Neuronal stem cell (in vitro differentiated cells): ENCODE measurements at places on chromosomes 1 and 21.

GRCh38 chr1:92951141-92951582 is 10.1 kb downstream of the DIPK1A start:
- no peak for DNase-seq
- no peaks in the 10 kb centered on the region for H3K27me3 ChIP-seq
- no peak overlapping the region for H3K27ac ChIP-seq
- H3K4me3 ChIP-seq = no peak overlapping the region
- H3K4me1 ChIP-seq = no peaks in the 10 kb centered on the region

- H3K27me3 ChIP-seq = no peaks in the 10 kb centered on the region
- no peak overlapping the region for H3K27ac ChIP-seq
- no peaks in the 10 kb centered on the region for H3K36me3 ChIP-seq
- H3K4me3 ChIP-seq = no peak overlapping the region
Observed at GRCh38 chr1:111745675-111746613, 6.7 kb upstream of the INKA2 start.

DNA sequence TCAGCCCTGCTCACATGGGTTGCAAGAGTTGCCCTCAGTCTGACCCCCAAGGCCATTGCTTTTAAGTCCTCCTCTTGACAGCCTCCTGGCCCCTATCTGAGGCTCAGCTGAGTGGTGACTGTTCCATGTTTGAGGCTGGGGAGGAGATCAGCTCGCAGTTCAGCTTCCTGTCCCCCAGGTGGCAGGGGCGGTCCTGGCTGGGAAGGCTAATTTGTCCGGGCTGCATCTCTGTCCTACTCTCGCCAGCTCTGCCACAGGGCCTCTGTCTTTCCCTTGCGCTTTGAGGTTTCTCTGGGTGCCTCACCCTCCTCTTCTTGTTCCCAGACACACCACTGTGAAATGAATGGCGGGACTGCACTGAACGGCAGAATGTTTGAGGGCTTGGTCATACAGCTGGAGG is 157.3 kb downstream of the KCNJ6 start:
- no peaks in the 10 kb centered on the region for H3K36me3 ChIP-seq
- H3K27me3 ChIP-seq = no peaks in the 10 kb centered on the region
- H3K4me1 ChIP-seq = no peaks in the 10 kb centered on the region
- peak; percentile 17 for DNase-seq

- no peak overlapping the region for H3K4me3 ChIP-seq
- no peaks in the 10 kb centered on the region for H3K36me3 ChIP-seq
- no peak for DNase-seq
- no peaks in the 10 kb centered on the region for H3K27me3 ChIP-seq
- H3K27ac ChIP-seq = no peak overlapping the region
Observed at GRCh38 chr1:180178511-180179161, 24.0 kb downstream of the QSOX1 start.

GRCh38 chr1:228391411-228392020 is 15.1 kb downstream of the TRIM11 start:
- DNase-seq = no peak
- H3K27me3 ChIP-seq = no peaks in the 10 kb centered on the region
- no peaks in the 10 kb centered on the region for H3K4me1 ChIP-seq

GRCh38 chr21:14968821-14969220 is 96.0 kb downstream of the NRIP1 start:
- peaks cover 27% of the 10 kb centered on the region for H3K36me3 ChIP-seq
- H3K4me3 ChIP-seq = no peak overlapping the region
- no peak for DNase-seq
- no peak overlapping the region for H3K27ac ChIP-seq
- H3K27me3 ChIP-seq = no peaks in the 10 kb centered on the region
- H3K4me1 ChIP-seq = no peaks in the 10 kb centered on the region
